Mesothelial cell of epicardium (in vitro differentiated cells): ENCODE measurements at places on chromosomes 11 and 22.

GRCh38 chr11:107898270-107898669 is 30.0 kb upstream of the RAB39A start:
- no peak for DNase-seq

- no peak for DNase-seq
These were observed 67.0 kb upstream of the AMPD3 start for GRCh38 chr11:10388101-10388500.

DNA sequence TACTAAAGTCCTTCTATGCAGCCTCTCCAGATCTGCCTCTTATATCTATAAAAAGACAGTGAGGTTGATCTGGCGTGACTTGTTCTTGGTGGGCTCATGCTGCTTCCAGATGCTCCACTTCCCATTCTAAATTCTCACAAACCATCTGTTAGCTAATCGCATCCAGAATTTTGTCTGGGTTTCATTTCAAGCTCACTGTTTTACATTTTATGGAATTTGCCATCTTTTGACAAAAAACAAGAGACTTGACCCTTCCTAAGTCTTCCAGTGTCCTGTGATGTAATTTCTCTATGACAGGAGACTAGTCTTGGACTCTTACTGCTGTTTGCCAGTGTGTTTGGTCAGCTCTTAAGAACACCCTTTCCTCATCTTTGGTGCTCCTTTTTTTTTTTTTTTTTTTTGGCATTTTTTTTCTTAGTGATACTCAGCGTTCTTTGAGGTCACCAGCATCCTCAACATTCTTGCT is 23.0 kb downstream of the CRKL start:
- no peak for DNase-seq

GRCh38 chr22:24101966-24102365 is 79.3 kb upstream of the SUSD2 start:
- no peak for DNase-seq

DNA sequence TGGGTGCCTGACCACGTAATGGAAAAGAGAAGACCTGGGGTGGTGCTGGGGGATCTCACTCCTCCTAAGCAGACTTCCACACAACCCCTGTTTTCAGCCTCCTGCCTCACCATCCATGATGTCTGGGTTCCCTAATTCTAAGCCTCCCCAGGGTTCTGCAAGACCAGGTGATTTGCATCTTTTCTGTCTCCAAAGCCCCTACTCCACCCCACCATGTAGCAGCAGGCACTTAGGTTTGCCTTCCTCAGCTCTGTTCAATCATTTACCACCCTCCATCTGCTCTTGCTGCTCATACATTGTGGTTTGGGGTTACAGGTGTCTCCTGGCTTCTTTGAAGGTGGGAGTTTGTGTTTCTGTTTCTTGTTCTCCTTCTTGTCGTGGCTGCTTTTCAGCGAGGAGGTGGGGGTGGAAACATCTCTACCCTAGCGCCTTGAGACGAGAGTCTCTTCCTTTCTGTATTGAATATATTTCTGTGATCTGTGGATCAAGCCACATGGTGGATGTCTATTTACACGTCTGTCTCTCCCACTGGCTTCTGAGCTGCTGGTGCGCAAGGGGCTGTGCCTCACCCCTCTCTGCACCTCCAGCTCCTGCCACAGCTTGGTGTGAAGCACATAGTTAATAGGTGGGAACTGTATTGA is 6.6 kb upstream of the SSTR3 start:
- no peak for DNase-seq

- no peak for DNase-seq
These were observed 38.0 kb downstream of the MYH9 start for GRCh38 chr22:36349726-36350125.

- no peak for DNase-seq
These were observed 14.7 kb downstream of the OTUB1 start for GRCh38 chr11:64000740-64001483.

- DNase-seq = no peak
These were observed 6.8 kb downstream of the CFL1 start for GRCh38 chr11:65851083-65851579.

- no peak for DNase-seq
These were observed 2.8 kb downstream of the GSC2 start for GRCh38 chr22:19147195-19147780.

GRCh38 chr11:46327829-46328228 is 19.4 kb upstream of the DGKZ start:
- no peak for DNase-seq

- DNase-seq = no peak
These were observed 11.8 kb downstream of the TIGD3 start for GRCh38 chr11:65366340-65366773.

- no peak for DNase-seq
These were observed 5.3 kb downstream of the SERPIND1 start for GRCh38 chr22:20779014-20779817.

GRCh38 chr11:97279341-97279740 is 889.5 kb downstream of the JRKL start:
- no peak for DNase-seq

DNA sequence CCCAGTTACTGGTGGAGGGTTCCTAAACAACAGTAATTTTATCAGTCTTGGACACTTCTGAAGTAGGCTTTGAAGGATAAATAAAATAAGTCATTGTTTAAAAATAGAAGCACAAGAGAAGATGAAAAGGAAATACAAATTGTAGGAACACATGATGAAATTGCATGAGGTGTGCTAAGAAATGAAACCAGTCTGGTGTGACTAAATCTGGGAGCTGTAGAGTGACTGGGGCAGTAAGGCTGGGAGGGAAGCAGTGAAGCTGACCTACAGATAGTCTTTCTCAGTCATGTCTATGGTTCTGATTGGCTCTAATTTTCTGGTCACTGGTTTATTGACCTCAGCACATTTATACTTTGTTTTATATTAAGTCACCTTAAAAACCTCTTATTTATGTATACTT is 139.1 kb downstream of the SLC17A6 start:
- DNase-seq = no peak

DNA sequence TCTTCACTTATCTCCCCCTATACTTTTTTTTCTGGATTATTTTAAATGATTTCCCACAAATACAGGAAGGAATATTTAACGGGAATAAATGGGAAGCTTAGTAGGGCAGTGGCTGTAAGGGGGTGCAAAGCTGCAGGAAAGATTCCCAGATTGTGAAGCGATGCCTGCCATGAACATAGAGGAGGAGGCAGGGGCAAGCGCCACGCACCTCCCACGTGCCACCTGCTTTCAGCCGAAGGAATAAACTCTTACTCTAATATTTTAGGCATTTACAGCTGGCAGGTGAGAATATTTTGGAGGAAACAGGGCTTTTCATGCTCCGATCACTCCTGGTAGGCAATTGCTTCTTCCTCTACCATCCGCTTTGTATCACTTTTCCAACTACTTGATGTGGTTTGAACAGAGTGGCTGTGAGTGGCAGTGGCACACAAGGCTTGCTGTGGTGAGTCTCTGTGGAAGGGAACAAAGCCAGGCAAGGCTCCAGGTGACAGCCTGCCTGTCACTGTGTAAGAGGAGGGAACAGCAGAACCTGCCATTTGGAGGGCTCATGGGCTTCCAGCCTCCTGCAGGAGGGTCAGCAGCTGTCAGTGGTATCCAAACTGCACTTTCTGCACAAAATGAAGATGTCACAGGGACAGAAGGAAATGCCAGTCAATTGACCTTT is 54.5 kb upstream of the PLET1 start:
- DNase-seq = no peak

DNA sequence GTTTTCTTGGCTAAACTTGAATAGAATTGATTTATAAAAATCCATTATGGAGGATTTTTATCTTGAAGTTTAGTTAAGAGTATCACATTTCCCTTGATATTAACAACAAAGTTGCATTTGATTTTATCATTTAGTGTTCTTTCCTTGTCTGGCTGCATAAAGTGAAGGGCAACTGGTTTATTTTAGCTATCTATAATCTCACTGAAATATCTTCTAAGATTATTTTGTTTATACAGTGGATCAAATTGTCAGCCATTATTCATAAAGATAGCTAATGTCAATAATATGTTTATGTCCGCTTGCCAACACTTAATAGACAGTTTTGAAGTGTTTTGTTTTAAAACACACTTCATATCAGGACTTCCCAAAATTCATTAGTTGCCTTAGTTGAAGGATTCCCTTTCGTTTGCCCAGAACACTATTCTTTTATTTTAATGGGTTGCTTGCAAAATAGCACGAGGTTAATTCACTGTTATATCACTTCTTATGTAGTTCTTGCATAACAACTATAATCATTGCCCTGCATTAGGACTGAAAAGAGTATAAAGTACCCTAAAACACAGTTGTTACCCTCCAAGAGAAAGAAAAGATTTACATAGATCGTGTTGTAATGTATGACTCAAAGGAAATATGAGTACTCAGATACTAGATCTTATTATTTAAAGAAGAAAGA is 73.0 kb downstream of the MSANTD4 start:
- no peak for DNase-seq

DNA sequence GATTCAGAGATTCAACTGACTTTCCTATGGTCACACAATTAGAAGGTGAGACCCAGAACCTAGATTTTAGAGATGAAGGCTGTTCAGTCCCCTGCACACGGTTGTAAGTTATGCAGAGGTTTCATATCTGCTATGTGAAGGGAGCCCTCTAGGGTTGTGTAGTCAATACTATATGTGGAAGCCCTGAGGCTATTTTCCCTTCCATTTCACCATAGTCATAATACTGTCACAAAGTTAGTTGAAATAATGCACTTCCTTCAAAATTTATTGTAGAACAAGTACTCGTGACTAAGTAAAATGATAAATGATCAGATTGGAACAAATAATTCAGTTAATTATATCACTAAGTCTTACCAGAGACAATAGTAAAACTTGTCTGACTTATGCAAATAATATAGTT is 48.8 kb downstream of the ENDOD1 start:
- DNase-seq = no peak

DNA sequence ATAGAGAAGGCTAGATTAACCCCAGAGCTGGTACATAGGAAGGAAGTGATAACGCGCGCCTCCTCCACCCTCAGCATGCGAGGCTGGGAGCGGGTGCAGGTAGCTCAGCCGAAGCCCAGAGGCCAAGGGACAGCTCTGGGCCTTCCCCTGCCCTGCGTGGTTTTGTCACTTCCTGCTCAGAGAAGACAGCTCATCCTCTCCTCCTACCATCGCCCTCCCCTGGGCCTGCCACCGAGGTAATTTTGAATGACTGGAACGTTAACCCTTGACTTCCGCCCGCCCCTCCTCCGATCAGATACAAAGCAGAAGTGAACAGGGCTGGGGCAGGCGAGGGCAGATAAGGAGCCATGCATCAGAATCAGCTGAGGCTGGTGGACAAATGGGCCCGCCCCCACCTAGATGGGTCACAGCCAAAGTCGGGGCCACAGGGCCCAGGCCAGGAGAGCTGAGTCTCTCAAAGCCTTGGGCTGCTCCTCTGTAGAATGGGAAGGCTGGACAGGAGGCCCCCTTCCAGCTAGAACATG is 1.6 kb downstream of the RAC2 start:
- no peak for DNase-seq

DNA sequence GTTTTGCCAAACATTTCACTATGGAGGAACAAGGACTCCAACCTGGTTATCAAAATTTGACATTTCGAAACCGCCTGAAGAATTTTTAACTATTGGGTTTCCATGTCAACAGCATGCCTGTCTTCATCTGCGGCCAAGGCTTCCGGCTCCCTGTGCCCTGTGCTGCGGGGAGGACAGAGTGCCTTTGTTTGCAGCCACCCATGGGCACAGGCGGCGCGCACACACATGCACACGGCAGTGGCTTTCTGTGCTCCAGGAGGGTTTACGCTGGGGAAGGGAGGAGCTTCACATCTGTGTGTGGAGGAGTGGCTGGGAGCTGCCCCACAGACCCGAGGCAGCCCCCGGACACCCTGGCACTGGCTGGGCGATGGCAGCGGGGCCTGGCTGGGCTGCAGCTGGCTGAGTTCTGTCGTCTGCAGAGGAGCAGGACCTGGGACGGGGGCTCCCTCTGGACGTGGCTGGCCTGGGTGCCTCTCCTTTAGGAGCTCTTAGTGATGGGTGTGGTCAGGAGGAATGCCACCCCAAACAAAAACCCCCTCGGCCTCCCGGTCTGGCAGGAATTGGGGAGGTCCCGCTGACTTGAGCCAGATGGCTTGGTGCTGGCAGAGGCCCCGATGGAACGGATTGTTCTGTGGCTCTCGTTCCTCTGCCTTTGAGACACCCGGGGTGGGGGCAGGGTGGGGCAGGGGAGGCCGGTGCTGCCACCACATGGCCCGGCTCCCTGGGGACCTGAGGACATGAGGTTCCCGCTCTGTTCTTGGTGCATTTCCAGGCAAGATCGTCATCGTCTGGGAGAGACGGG is 1290.9 kb downstream of the BRD1 start:
- no peak for DNase-seq

- no peak for DNase-seq
These were observed 117.2 kb upstream of the IGLL5 start for GRCh38 chr22:22770280-22770871.

GRCh38 chr22:47788461-47788860 is 1026.0 kb downstream of the TBC1D22A start:
- no peak for DNase-seq

DNA sequence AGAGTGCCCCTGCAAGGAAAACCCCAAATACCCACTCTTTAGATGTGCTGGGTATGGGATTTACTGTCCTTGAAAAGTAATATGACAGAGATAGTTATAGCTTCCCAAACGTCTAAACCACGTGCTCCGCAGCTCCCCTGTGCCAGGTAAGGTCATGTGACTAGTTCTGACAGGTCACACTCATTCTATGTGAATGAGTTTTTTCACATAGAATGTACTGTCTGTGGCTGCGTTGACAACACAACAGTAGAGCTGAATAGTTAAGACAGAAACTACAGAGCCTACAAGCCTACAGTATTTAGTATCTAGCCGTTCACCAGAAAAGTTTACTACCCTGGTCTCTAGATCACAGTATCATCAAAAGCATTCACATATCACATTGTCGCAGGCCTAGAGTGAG is 236.2 kb downstream of the ETS1 start:
- DNase-seq = no peak

DNA sequence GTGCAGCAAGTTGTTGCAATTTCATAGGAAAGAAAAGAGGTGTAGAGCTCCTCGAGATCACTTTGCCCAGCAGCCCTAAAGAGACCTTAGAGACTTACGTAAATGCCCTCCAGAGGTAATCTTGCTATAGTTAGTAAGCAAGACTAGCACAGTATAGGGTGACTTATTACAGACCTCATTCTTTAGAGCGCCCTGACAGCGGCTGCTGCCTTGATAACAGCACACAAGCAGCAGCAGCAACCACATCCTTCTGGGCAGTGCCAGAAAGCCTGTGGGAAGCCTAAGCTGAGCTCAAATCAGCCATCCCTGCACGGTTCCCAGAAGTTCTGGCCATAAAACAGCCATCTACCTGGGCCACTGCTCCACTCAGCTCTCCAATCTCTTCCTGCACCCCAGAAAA is 22.6 kb upstream of the OR56B1 start:
- no peak for DNase-seq

DNA sequence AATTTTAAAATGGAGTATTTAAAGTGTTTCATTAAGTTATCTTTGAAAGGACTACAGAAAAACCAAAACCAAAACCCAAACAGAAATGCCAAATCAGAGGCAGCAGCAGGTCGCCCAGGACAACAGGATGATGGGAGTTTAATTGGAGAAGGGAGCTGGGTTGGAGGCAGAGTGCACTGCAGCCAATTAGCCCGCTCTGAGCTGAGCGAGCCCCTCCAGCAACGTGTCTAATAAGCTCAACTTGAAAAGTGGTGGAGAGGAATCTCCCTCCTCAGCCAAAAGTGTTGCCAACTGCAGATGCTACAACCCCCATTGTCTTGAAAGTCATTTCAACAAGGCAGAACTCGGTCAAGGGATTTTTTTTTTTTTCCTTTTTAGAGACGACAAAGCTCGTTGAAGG is 323.9 kb downstream of the CADM1 start:
- no peak for DNase-seq

GRCh38 chr11:102685338-102685737 is 20.2 kb downstream of the MMP27 start:
- no peak for DNase-seq
